IMR-90 (cell line): ENCODE measurements at places on chromosomes 4 and X. TPM values are rescaled to one million over a fixed set of nuclear protein-coding genes. Genes with fewer than 3 reads are reported as not detected.

DNA sequence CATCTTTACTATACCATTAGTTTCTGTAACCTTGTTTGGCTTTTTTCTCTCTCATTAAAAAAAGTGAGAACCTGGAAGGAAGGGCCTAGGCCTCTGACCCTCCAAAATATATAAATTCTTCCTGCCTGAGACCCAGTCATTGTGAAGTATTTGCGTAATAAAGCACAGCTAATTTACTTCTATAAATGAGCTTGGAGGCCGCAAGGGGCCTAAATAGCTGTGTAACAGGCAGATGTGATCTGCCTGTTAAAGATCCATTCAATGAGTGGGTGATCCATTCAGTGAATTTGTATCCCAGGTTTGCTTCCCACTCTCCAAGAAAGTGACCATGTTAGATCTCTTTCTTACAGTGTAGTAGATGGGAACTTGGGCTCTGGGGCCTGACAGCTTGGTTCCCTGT is 595 bp upstream of the PYURF start:
- no peak for DNase-seq

DNA sequence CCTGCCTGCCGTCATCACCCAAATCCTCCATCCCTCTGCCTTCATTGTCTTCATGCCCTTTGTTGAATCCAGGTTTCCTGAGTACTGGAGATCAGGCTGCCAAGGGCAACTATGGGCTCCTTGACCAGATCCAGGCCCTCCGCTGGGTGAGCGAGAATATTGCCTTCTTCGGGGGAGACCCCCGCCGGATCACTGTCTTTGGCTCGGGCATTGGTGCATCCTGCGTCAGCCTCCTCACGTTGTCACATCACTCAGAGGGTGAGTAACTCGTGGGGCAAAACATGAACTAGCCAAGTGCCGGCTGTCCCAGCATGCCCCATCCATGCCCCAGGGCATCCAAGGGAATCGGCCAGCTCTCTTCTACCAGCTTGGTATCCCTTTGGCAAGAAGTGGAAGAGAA is 19.4 kb downstream of the NLGN3 start:
- DNase-seq, result no peak

DNA sequence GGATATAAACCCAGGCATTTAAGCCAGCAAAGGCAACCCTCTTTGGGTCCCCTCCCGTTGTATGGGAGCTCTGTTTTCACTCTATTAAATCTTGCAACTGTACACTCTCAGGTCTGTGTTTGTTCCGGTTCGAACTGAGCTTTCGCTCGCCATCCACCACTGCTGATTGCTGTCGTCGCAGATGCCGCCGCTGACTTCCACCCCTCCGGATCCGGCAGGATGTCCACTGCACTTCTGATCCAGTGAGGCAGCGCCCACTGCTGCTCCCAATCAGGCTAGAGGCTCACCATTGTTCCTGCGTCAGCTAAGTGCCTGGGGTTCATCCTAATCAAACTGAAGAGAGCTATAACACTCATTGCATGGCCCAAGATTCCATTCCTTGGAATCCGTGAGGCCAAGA is 49.2 kb downstream of the ENOPH1 start:
- DNase-seq, result no peak

- DNase-seq, result no peak
Measured at GRCh38 chrX:131827935-131828334, 195.2 kb upstream of the STK26 start.

GRCh38 chr4:154019811-154020210 is 230.9 kb upstream of the SFRP2 start:
- DNase-seq, result no peak

GRCh38 chrX:9456250-9457074 is 8.4 kb upstream of the TBL1X start:
- DNase-seq, result no peak

- no peak for DNase-seq
Measured at GRCh38 chrX:147494365-147494764, 417.4 kb upstream of the FMR1 start.

GRCh38 chr4:12926189-12927066 is 557.7 kb downstream of the RAB28 start:
- DNase-seq, result no peak

Gene HTN1
- polyA plus RNA-seq, result not detected in 2 replicates

Gene XPNPEP2
- 0.07 TPM in 1 of 2 replicates, not detected in the other for polyA plus RNA-seq

Gene KLHL4
- 0.44 and 0.50 TPM in 2 replicates for polyA plus RNA-seq
